ENCODE measurements at places on chromosomes 4 and X. TPM values are rescaled to one million over a fixed set of nuclear protein-coding genes. Genes with fewer than 3 reads are reported as not detected.

Gene FABP2
- not detected for polyA plus RNA-seq

Gene SPANXA2
- polyA plus RNA-seq, result not detected

Gene ZIC3
- 0.24 TPM for polyA plus RNA-seq

Gene CCDC110
- polyA plus RNA-seq, result 0.27 TPM

DNA sequence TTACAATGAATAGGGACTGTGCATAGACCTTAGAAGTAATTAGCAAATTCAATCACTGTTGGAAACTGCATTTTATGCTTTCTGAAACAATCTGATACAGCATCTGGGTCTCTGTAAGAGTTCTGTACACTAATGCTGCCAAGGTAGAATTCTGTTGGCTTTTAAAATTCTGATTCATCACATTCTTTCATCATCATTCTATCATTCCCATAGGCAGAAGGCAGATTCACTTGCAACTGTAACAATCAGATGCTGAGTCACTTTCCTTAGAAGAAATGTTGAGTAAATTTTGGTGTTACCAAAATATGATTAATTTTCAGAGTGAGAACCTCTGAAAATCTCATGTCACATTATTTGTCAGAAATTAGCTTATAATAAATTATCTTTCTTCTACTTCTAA, 267.2 kb downstream of the MAPK10 start:
- no peak for DNase-seq

DNA sequence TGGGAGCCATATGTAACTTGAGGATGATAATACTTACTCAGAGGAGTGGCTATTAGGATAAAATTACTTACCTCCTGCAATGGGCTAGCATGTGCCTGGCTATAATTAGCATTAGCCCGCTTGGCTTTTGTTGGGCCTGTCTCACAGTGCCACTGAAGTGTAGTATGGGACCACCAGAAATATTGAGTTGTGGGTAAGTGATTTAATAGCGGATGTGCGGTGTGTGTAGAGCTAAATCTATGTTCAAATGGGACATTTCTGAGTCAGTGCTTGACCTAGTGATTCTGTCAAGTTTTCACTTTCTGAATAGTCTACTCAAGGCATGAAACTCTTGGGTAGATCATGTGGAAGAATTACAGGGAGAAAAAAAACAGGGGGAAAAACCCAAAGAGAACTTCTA, 3.5 kb upstream of the CLNK start:
- DNase-seq, result no peak

GRCh38 chr4:186010821-186011220, 58.1 kb upstream of the TLR3 start:
- DNase-seq, result no peak

DNA sequence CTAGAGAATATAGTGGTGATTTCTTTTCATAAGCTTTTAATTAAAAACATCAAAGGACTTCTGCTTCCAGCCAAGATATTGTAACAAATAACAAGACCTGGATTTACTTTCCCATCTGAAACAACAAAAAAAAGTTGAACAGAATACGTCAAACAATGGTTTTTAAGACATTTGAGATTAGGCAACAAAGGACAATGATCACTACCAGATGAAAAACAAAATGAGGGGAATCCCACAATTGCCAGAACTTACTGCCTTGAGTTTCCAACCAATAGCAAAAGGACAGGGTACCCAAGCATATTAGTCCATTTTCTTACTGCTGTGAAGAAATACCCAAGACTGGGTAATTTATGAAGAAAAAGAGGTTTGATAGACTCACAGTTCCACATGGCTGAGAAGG, 341.4 kb upstream of the INTU start:
- DNase-seq, result no peak

DNA sequence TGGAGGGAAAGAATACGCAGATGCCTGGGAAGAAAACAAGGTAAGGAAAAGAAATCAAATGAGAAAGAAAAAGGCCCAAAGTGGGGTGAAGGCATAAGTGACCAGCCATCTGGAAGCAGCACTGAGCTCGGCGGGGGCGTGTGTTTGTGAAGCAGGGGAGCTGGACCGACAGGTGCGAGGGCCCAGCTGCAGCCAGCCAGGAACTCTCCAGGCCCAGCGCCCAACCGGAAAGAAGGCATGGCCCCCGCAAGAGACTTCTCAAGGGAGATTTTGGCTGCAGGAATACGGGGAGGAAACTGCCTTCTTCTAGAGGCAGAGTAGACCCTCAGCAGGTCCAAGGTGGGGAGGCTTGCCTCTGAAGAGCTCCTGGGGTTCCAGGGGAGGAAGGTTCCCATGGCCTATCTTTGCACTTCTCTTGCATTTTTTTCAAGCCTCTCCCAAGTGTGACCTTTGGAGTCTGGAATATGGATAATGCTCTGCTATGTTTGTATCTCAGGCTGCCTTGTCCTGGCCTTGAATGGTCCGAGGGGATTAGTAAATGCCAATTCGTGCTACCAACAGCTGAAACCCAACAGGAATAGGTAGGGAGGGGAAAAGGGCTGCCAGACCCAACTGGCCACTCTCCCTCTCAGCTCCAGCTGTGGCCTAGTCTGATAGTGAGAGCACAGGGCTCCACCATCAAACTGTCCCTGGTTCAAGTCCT, 10.8 kb upstream of the CITED1 start:
- DNase-seq, result no peak

GRCh38 chr4:42917296-42917695, 24.8 kb downstream of the GRXCR1 start:
- peak; percentile 58 for DNase-seq

GRCh38 chr4:53889326-53890055, 174.9 kb downstream of the CHIC2 start:
- DNase-seq, result no peak

- DNase-seq, result no peak
Measured at GRCh38 chr4:87916626-87917025, 58.9 kb upstream of the SPP1 start.

DNA sequence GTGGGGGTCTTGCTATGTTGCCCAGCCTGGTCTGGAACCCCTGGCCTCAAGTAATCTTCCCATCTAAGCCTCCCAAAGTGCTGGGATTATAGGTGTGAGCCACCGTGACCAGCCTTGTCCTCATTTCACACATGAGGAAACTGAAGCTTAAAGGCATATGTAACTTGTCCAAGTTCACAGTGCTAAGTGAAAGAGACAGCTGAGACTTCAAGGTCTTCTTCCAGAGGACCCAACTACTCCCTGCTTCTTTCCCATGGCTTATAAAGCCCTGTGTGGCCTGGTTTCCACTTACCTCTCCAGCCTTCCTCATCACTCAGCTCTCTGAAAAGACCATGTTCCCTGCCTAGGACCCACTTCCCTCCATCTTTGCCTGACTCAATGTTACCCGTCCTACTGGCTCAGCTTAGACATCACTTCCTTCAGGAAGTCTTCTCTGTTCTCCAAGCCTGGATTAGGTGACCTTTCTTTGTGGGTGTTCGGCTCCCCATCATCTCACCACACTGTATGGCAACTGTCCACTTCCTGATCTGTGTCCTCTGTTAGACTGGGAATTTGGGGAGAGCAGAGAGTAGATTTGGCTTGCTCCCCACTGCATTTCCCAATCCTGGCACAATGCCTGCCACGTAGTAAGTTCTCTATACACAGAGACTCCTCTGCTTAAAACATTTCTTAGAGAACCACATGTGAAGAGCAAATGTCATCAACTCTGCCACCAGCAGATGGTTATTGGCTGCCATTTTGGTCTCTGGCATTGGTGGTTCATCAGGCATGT, 30.4 kb upstream of the LAMP2 start:
- DNase-seq, result no peak

GRCh38 chrX:20433388-20433775, 166.7 kb upstream of the RPS6KA3 start:
- DNase-seq, result no peak

GRCh38 chr4:76697129-76697803, 200.7 kb downstream of the SOWAHB start:
- no peak for DNase-seq

- DNase-seq, result peak; percentile 48
Measured at GRCh38 chr4:104616401-104616820, 121.7 kb upstream of the CXXC4 start.

DNA sequence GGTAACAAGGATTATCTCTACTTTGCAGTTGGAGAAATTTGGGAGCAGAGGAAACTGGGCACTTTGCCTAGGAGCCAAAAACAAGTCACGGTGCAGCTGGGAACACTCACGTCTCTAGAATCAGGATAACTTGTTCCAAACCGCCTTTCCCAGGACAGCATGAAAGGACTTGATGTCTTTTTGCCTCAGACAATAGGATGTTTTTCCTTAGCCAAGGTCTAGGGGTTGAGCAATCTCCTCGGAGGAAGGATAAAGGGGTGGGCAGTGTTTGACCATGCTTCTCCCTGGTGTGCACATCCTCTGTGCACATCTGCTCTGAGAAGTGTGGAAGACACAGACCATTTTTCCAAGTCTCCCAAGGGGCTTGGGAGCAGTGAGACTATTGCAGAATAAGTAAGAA, 1.7 kb upstream of the SPARCL1 start:
- no peak for DNase-seq

Measured in brain (organoid and tissue), 16 donors.